ENCODE measurements at places on chromosomes 2 and 18.

DNA sequence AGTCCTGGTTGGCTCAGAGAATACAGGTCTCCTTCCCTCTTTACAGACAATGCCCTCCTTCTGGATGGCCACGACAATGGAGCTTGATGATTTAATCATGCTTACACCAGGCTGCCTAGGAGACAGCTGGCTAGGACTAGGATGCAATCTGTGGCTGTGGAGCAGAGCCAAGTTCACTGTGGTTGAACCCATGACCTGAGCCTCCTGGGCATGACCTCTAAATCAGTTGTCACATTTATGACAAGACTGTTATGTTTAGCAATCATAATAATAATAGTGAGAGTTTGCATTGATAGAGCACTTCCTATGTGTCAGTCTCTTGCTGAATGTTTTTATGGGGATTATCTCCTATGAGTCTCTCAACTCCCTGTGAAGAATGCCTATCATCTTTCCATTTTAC, 244.1 kb downstream of the ICOS start:
- no peak for DNase-seq

DNA sequence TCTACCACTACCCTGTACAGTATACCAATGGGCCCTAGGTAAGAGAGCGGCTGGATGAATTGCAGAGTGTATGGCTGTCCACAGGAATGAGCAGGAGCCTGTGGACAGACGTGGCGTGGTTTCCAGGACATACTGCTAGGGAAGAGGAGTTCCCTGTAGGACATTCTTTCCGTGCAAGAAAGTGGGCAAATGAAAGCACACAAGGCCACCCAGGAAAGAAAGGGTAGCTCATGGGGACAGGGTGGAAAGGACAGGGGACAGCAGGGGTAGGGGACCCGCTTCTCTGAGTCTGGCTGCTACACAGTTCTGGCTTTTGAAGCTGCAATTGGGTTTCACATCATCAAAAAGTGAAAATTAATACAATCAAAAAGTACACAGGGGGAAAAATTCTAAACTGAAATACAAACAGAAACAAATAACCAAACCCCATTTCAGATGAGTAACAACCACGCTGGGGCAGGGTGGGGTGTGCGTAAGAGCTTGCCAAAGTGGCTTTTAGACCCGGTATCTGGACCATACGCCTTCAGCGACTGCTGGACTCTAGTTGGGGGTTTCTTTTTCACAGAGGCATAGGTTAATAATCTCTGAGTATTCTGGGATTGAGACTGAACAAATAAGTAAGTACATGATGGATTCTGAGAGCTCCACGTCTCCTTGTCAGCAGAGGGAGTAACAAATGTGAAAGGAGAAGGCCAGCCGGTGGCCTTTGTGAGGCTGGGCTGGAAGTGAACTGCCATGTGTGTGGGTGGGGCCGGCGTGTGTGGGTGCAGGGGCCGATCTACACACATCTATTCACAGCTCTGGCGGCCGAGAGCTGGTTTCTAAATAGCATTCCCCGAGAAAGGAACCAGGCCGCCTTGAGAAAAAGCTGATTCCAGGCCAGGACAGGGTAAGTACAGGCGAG, 84.0 kb downstream of the HDAC4 start:
- DNase-seq: peak; percentile 71

DNA sequence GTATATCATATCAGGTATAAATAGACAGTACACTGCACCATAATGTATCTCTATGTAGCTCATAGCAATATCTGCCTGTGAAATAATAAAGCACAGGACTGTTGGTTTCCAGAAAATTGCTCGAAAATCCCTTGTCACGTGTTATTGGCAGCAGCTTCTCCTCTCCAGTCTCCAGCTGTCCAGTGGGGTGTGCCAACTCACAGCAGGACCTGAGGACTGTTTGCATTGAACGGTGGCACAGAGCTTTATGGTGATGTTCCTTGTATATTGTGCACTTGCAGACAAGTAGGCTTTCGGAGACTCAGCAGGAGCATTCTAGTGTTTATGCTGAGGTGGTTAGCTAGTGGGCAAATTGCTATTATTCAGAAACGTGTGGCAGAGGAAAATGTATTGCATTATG, 182.2 kb upstream of the ATP5MC3 start:
- DNase-seq: peak; percentile 48

DNA sequence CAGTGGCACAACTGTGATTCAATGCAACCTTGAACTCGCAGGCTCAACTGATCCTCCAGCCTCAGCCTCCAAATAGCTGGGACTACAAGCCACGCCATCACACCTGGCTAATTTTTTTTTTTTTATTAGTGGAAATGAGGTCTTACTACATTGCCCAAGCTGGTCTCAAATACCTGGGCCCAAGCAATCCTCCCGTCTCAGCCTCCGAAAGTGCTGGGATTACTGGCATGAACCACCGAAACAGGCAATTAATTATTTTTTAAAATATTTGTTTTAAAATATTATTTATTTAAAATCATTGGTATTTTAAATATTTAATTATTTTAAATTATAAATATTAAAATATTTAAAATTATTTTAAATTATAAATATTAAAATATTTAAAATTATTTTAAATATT, 24.5 kb downstream of the SRBD1 start:
- no peak for DNase-seq

GRCh38 chr2:217314021-217314460, 454.2 kb upstream of the TNP1 start:
- DNase-seq: peak; percentile 48

GRCh38 chr18:45958730-45959129, 8.4 kb downstream of the EPG5 start:
- no peak for DNase-seq

DNA sequence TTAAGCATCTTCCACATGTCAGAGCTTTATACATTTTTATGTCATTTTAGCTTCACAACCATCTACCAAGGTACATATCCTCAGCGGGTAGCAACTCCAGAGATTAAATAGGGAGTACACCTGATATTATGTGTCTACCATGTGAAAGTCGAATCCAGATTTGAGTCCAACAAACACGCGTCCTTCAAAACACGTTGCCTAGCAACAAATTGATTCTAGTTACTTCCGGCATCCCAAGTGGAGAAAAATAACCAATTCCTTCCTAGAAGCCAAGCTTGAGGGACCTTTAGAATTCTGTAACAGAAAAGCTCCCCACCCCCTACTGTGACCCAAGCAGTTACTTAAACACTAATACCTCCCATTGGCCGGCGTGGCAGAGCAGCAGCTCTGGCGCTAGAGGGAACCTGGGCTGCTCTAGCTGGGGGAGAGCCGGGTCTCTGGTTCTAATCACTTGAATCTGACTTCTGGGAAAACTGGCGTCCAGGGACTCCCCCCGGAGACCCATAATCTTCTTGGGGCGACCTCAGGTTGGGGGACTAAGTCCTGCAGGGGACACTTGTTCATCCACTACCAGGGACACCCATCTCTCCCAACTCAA, at the start of gene ERICH2:
ERICH2 (plus strand) TSS at position 371 of the 598 bp plus-strand sequence. CDS start 304 bp downstream, outside the sequence.
- DNase-seq: peak; percentile 58

Data from right hindlimb (tissue), 1 donor.